ENCODE measurements at places on chromosomes 5 and 9.
A peak's percentile ranks its signal among the peaks of the same experiment; 100 is the strongest.

DNA sequence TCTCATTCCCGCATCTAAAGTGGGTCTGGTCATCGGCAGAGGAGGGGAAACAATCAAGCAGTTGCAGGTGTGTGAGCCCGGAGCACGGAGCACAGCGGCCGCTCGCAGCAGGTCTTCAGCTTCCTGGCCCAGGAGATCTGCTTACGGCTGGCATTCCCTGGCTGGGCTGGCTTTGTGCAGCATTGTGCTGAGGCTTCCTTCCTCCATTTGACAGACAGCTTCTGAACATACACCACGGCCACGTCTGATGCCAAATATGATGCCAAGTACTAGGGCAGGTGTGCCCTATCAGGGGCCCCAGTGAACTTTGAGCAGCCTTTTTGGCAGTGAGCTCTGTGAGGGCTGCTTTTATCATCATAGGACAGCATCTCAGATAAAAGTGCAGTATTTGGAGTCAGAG, 37.1 kb downstream of the FUBP3 start:
- no peak for DNase-seq

GRCh38 chr5:32865475-32865874, 154.4 kb downstream of the NPR3 start:
- no peak for DNase-seq

DNA sequence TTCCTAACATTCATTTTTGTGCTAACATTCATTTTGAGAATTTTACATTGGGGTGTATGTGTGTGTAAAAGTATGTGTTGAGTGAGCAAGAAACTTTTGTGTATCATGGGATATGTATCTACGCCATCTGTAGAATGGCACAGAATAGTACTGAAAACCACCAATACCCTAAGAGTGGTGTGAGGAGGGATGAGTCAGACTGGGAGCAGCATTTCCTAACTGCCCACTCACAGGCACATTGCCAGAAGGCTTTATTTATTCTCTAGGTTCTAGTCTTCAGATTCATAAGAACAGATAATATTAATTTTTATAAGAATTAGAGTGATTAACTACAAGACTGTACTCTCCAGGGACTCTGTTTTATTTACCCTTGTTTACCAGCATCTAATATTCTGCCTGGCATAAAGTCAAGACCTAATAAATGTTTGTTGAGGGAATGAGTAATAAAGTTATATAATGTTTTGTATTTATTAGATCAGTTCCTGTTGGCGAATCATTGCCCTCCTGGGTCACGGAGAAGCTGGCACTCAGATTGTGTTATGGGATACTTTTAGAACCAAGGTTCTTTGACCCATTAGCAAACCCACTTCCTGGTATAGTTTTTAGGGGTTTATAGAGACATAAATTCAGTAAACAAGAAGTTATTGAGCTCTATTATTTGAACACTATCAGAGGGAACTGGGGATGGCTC, 159.1 kb upstream of the PPP2R2B start:
- DNase-seq = no peak

DNA sequence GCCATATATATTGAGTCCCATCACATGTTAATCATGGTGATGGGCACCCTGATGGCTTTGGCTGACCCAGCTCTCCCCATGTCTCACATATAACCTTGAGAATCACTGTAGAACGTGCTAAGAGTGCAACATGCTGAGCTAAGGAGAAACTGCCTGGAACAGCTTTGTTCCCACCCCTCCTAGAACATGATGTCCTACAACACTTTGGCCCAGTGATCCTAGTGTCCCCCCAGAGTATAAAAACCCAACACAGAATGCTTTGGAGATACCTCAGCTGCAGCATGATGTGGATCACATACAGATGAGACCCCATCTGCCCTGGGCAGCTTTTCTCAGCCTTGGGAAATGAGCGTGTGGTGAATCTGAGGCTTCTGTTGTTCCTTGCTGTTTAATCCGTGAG, 343.5 kb downstream of the NFIB start:
- no peak for DNase-seq

DNA sequence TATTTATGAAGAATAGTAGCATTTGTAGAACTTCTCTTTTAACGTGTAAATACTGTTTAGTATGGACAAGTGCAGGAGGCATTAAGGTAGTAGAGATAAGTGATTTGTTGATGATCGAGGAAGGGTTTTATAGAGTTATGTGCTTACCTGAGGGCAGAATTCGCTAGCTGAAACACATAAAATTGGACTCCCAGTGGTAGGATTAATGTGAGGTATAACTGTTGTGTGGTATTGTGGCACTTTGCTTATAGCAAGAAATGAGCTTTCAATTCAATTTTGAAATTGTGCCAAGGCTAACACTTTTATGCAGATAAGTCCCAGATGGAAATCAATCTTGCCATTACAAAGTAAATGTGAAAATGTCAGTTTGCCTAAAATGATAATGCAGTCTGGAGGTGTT, 1.2 kb downstream of the AP3S1 start:
- no peak for DNase-seq

DNA sequence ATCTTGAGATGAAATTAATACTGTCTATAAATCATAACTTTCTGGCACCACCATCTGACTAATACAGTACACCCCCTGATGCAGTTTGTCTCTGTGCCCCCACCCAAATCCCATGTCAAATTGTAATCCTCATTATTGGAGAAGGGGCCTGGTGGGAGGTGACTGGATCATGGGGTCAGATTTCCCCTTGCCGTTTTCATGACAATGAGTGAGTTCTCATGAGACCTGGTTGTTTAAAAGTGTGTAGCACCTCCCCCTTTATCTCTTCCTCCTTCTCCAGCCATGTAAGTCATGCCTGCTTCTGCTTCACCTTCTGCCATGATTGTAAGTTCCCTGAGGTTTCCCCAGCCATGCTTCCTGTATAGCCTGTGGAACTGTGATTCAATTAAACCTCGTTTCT, 78.7 kb upstream of the CDH6 start:
- no peak for DNase-seq

- no peak for DNase-seq
Measured at GRCh38 chr9:127077644-127077946, 44.8 kb downstream of the ANGPTL2 start.

DNA sequence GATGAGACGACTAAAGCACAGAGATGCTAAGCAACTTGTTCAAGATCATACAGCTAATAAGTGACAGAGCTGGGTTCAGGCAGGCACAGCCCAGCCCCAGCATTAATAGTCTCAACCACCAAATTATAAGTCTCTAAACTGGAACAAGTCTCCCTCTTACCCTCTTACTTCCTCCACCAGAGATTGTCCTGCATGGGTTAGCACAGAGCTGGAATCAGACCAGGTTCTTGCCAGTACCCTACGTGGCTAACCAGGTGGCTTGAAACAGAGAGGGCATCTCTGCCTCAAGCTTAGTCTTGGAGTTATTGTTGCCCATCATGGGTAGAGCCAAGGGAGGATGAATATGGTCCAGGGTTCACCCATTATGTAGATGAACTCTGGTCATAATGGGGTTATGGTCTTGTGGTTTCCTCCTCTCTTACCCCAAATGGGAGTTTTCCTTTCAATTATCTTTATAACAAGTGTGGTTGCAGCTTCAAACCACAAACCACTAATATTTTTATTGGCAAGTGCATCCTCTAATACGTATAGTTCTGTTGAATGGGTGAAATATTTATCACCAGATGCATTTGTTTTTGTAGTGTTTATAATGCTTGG, 8.3 kb upstream of the XPA start:
- no peak for DNase-seq

DNA sequence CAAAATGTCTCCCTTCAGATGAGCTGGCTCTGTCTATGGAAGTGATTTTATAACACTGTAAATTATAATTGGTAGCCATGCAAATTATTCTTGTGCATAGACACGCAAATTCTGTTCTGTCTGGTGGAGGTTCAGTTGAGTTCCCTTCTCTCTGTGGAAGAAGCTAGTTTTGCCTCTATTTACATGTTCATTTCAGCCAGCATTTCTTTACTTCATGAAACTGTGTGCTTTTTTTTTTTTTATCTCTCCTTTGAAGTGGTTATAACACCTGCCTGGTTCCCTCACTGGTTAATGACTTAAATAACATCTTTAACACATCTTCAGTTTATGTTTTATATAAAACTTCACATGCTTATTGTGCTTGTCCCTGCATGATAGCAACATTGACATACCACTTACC, 149.4 kb upstream of the FBXL7 start:
- DNase-seq = no peak

- no peak for DNase-seq
Measured at GRCh38 chr9:118532592-118532991, 828.4 kb downstream of the TLR4 start.

GRCh38 chr9:77731930-77732329, 83.8 kb upstream of the GNA14 start:
- DNase-seq = no peak

DNA sequence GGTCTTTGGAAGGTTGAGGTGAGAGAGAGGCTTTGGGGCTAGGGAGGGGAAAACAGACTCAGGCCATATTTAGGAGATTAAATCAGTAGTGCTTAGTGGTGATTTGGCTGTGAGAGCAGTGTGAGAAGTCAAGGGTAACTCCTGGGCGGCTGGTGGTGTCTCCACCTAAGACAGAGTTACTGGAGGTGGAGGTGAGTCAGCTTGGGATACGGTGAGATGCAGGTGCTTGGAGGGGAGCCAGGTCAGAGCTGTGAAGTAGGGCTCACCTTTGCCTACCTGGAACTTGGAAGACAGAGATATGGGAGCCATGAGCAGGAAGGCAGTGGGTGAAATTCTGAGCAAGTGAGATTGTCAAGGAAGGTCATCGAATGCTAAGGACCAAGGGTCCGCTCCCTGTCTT, 24.5 kb downstream of the RGS3 start:
- DNase-seq = no peak

- peak; percentile 19 for DNase-seq
Measured at GRCh38 chr5:139193928-139194327, 4.2 kb downstream of the SIL1 start.

- no peak for DNase-seq
Measured at GRCh38 chr5:169279125-169279524, 21.8 kb downstream of the SLIT3 start.

GRCh38 chr5:153752890-153753289, 262.4 kb downstream of the GRIA1 start:
- DNase-seq = no peak

DNA sequence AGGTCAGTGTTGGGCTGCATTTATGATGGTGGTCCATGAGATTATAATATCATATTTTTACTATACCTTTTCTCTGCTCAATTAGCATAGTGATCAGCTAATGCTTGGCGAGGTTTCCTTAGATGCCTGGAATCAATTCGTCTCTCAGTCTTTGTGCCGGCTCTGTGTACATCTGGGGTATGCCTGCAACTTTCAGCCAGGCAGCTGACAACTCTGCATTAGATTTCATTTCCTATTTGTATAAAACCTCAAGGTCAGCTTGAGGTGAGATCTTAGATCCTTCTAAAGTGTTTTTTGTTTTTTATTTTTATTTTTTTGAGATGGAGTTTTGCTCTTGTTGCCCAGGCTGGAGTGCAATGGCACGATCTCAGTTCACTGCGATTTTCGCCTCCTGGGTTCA, 86.8 kb downstream of the MELK start:
- DNase-seq = no peak

DNA sequence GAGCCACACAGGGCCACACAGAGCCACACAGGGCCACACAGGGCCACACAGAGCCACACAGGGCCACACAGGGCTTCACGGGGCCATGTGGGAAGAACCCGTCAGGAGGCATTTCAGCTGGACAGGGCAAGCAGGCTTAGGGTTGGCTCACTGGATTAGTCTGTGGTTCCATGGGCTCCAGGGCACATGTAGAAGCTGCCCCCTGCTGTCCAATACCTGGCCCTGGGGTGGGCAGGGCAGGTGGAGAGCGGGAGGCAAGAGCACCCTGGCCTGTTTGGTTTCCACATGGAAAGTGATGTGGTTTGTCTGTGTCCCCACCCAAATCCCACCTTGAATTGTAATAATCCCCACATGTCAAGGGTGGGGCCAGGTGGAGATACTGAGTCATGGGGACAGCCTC, 16.4 kb upstream of the LPCAT1 start:
- no peak for DNase-seq

DNA sequence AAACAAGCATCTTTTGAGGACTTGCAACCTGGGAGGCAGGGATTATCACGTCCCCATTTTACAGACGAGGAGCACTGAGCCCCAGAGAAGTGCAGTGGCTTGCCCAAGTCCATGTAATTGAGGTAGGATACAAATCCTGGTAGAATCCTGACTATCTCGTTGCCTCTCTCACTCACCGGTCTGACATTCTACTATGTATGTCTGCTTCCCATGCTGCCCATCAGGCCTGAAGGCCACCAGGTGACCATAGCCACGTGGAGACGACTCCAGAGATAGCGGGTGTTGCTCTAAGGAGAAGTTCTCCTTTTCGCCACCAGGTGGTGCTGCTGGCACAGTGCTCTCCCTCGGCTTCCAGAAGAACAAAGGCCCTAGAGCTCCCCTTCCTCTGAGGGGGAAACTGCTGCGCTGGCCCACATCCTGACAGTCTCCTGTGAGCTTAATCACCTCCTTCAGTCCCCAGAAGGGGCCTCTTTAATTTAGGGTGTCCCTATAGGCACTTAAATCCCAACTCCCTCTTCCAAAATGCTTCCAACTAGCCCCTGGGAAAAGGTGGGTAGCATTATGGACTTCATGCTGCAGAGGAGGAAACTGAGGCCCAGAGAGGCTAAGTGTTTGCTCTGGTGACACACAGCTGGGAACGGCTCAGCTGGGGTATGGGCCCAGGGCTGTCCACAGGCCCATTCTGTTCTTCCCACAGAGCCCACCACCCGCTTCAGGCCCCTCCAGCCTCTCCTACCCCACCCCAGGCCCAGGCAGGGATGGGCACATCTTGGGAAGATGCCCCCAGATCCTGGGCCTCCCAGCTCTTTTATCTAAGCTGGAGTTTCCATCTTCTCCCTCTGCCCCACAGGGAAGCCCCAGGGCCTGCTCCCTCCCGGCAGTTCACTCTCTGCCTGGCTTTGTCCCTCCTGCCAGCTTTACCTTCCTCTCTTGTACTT, 6.4 kb downstream of the SLC34A1 start:
- peak; percentile 89 for DNase-seq

DNA sequence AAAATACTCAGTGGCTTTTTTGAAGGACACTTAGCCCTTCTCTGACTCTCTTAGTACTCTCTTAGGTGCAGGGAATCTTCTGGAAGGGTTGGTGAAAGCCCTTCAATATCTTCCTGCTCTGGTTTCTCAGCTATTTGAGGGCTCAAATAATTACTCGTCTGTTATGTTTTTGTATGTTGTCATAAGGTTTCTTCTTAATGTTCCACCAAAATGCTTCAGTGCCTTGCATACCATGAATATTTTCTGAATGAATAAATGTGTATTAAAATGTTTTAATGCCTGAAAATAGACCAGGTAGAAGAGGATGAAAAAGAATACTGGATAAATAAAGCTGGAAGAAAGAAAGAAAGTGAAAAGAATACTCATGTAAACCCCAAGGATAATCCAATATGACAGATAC, 124.3 kb downstream of the STK32A start:
- no peak for DNase-seq

GRCh38 chr5:146041180-146041789, 64.1 kb downstream of the PLAC8L1 start:
- peak; percentile 67 for DNase-seq

- DNase-seq = no peak
Measured at GRCh38 chr5:180340856-180341255, 12.3 kb downstream of the GFPT2 start.

GRCh38 chr9:118693645-118694044, 675.6 kb downstream of the BRINP1 start:
- DNase-seq = no peak
